Fibroblast of skin of left quadriceps (primary cell): ENCODE measurements at places on chromosomes 16 and 17.

DNA sequence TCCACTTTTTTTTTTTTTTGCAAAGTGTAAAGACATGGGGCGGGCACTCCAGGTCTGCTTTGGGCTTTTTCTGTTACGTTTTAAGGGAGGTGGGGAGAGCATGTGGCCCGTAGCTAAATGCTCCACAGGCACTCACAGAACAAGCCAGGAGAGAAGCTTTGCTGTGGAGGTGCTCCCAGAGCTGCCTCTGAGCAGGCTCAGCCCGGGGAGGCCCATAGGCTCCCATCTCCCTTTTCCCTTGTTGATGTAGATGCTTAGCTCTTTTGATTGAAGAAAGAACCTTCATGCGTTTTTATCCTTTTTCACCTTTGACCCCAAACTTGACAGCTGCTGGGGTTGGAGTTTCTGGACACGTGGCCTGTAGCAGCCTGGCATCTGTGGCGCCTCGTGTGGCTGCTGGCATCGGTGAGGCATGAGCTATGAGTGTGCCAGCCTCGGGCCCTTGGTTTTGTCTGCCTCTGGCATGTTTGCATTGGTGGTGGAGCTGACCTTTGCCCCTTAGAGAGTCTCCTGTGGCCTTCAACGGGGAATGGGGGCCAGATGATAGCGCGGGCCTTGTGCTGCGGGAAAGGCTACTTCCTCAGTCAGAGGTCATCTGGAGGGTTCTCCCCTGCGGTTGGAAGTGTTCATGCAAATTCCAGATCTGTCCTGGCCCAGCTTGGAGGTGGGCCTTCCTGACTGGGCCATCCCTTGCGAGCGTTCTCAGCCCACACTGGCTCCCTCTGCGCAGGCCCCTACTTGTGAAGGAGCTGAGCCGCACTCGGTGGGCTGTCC is 20.0 kb upstream of the IL17C start:
- no peak for DNase-seq

GRCh38 chr16:11224096-11224893 is 31.7 kb downstream of the SOCS1 start:
- no peak for DNase-seq

DNA sequence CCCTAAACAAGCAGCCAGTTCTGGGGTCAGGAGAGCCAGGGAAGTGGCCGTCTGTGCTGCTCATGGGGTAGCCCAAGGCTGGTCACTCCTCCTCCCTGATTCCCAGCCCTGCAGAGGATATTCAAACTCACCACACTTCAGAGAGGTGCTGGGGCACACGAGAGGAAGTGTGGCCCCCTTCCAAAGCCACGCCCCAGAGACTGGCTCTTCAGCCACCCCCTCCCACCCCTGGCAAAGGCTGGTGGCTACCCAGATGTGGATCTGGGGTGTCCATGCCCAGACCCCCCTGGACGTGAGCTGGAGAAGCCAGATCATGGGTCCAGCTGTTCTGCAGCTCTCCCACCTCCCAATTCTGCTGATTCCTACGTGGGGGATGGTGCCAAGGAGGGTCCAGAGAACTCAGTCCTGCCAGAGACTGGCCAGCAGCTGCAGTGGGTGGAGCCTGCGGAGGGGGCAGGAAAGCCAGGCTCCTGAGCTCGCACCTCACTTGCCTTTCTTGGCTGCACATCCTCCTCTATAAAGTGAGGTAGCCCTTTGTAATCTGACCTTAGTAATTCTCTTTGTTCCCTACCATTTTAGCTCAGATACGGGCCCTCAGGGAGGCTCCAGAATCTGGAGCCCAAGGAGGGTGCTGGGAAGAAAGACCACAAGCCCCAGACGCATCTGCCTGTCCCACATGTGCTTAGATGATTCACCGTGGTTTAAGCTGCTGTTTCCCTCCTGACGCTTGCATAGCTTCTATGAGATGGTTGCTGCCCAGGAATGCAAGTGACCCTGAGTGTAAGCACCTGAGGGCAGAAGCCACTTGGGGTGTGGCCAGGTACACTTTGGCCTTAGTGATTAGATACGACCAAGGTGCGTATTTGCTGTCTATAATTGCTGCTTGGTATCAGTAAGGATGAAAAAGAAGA is 15.3 kb downstream of the SDK2 start:
- DNase-seq = no peak

DNA sequence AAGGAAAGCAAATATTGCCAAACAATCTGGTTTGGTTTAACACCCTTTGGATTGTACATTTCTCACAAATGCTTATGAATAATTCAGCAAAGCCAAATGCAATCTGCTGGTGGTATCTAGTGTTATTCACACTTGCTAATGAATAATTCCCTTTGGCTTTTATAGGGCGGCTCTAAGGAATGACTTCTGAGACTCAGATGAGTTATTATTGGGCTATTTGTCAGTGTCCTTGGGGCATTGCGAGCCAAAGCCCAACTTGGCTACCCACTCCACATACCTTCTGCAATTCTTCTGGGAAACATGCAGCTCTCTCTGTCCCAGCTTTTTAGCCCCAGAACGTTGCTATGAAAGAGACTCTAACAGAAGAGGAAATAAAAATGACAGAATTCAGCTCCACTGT is 41.1 kb downstream of the FTO start:
- no peak for DNase-seq

GRCh38 chr17:46842835-46843234 is 8.5 kb upstream of the WNT9B start:
- DNase-seq = no peak

GRCh38 chr17:75832652-75833400 is 11.4 kb downstream of the UNC13D start:
- DNase-seq = no peak

DNA sequence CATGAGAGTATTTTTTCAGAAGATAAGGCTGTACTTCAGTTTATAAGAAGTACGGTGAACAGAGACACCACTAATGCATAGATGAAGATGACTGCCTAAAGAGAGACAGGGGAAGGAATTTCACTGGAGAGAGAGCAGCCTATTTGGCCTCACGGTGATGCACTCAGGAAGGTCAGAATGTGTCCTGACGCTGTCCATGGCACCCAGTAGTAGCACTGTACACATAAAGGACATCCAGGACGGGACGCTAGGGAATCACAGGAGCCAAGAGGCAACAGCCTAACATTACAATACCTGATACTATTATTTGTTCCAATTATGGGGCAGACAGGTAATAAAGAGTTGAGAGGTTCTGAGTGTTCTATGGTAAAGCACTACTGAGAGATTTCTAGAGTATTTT is 24.9 kb upstream of the LRRC37A start:
- no peak for DNase-seq

GRCh38 chr16:52237823-52238222 is 309.1 kb downstream of the TOX3 start:
- DNase-seq = no peak

- DNase-seq = peak; percentile 73
These were observed at the start of gene ZNF287 for GRCh38 chr17:16568541-16569357. Gene ZNF287, minus strand, starts transcription at chr17:16569204. Its CDS starts 1,473 bp downstream, at chr17:16567731.

DNA sequence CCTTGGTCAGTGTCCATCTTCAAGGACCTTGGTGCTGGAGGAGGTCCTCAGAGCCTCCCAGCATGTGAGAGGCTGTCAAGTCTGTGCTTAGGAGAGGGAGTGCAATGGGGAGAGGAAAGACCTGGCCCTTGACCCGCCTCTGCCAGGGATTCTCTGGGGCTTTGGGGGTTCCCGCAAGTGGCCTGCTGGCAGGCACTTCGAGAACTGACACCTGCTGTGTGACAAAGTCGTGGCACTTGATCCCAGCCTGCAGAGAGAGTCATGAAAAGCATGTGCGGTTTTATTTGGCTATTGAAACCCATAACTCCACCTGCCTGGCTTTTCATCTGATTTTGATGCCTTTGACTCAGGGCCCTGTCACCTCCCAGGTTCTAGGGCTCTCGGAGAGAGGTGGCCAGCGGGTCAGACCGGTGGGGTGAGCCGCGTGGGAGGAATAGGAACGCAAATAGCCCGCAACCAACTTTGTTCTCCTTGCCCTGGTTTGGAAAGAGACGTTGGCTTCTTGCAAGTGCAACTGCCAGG is 42.8 kb upstream of the GSE1 start:
- DNase-seq = no peak

- no peak for DNase-seq
These were observed 21.7 kb downstream of the TTYH2 start for GRCh38 chr17:74235040-74235581.

GRCh38 chr17:17698869-17699351 is 17.7 kb downstream of the RAI1 start:
- no peak for DNase-seq

DNA sequence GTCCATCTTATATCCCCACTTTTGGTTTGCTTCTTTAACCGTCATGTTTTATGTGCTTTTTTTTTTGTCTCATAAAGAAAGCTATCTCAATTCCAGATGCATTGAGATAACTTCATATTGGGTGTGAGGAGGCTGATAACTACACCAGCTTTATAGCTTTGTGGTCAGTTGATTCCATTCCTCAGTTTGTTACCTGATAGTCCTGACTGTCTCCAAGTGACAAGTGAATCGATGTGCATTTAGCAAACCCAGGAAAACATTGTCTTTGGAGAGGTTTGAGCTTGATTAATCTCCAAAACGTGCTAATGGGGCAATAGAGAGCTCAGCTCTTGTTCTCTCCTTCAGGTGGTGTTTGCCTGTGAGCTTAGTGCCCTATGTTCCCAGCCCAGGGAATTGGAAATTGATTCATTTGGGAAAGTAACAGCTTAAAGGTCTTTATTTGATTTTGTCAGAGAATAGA is 22.7 kb downstream of the HS3ST3B1 start:
- DNase-seq = no peak

DNA sequence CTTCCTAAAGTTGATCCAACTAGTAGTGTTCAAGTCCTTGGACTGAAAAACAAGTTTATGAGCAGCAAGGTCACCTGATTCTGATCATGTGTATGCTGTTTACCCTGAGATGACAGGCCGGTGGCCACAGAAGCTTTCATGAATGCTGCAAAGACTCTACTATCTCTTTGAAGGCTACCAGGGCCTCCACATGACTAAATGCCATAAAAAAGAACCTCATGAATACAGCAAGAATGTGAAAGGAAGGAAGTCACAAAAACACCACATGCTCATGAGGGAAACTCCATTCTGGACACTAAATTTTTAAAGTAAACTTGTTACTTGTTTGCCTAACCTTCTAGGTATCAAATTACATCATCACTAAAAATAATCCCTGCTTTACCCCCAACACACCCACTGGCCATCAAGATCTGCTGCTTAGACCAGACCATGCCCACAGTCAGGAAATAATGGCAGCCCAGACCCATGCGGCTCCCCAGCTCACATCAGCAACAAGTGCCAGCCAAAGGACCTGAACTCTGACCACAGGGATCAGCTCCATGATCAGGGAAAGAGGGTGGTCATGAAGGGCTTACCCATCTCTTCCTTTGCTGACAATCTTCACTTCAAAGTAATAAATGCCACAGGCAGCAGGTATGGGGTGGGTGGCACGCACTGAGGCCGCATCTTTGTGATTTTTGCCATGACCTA is 1.4 kb downstream of the RANBP10 start:
- DNase-seq = no peak

- no peak for DNase-seq
These were observed 244.1 kb downstream of the CEP112 start for GRCh38 chr17:65947831-65948230.

DNA sequence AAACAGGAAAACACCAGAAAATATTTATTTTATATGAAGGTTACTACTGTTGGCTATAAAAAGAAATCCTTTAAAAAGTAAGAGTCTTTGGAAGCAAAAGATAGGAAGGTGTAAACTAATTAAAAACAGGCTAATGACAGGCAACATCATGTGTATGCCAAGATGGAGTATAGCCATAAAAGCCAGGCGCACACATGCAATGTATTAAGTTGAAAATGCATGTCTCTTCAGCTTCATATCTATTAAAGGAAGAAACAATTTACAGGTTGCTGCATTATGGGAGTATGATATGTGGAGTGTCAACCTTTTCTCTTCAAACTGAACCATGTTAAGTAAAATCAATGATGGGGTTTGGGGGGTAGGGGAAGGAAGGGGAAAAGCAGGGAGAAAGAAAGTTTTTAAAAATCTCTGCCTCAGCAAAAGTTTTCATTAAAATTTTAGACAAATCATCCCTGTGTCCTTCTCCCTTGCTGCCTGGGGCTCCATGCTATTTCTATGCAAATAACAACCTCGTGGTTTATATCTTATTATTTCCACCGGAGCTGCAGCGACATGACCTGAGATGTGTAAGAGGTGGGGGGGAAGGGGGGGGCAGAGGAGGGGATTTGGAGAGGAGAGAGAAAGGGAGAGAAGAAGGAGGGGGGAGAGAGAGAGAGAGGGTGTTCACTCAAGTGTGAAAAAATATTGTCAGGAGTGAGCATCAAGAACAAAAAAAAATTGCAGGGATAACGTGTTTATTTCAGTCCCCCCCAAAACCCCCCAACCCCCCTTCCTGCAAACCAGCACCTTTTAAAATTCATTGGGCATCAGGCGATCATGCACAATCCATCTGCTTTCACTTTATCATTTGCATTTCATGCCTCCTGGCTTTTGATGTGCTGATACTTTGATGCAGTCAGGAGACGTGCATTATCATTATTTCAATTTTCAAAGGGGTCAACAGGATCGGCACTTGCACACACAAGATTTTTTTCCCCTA is 197.6 kb downstream of the AATF start:
- DNase-seq = no peak
